ENCODE measurements at places on chromosomes 16 and 17.

DNA sequence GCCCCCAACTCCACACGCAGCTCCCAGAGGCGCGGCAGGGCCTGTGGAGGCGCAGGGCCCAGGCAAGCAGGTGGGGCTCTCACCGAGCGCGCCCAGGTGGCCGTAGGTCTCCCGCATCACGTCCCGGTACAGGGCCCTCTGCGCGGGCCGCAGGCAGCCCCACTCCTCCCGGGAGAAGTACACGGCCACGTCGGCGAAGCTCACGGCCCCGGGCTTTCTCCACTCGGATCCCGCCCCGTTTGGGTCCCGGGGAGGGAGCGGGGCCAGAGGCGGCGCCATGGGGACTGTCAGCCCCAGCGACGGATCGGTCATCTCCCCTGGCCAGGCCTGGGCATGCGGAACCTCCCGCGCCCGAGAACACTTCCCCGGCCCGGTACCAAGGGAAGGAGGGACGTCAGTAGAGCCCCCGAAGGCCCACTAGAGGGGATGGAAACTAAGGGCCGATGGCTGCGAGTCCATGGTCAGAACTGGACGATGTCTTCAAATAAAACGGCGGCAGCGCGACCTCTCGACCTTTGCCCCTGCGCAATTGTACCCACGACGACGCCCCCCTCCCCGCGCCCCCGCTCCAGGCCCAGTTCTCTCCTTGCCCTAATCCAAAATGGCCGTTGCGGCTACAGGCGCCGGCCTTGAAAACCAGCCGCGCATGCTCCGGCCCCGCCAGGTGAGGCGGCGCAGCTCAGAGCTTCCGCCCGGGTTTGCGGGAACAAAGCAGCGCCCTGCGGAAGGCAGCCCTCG lies at the start of gene ZNF747:
Gene ZNF747, minus strand, starts transcription at position 491 of the 738 bp plus-strand sequence. Its CDS starts 179 bp downstream, at position 312.
- H3K4me3 ChIP-seq = peak within 1 kb of the TSS; percentile 75
- peak; percentile 93 for DNase-seq
- H3K27ac ChIP-seq = peak within 1 kb of the TSS; percentile 97
- H3K4me1 ChIP-seq = peaks cover 25% of the 10 kb centered on the region
- no peaks in the 10 kb centered on the region for H3K27me3 ChIP-seq

DNA sequence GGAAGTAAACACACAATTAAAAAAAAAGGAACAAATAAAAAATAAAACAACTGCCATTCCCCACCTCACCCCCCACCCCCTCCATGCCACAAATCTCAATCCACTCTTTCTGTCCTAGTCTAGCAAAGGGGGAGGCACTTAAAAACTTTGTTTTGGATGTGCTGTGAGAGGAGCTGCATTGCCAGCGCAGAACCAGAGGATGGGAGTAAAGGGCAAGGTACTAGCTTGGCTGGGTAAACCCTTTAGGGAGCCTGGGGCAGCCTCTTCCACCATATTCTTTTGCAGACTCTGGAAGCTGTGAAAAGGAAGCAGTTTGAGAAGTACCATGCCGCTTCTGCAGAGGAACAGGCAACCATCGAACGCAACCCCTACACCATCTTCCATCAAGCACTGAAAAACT lies 1.4 kb downstream of the MRPS7 start:
- H3K36me3 ChIP-seq = peaks cover 44% of the 10 kb centered on the region
- peaks cover 62% of the 10 kb centered on the region for H3K4me1 ChIP-seq
- no peak overlapping the region for H3K4me3 ChIP-seq
- no peaks in the 10 kb centered on the region for H3K27me3 ChIP-seq
- H3K27ac ChIP-seq = no peak overlapping the region

DNA sequence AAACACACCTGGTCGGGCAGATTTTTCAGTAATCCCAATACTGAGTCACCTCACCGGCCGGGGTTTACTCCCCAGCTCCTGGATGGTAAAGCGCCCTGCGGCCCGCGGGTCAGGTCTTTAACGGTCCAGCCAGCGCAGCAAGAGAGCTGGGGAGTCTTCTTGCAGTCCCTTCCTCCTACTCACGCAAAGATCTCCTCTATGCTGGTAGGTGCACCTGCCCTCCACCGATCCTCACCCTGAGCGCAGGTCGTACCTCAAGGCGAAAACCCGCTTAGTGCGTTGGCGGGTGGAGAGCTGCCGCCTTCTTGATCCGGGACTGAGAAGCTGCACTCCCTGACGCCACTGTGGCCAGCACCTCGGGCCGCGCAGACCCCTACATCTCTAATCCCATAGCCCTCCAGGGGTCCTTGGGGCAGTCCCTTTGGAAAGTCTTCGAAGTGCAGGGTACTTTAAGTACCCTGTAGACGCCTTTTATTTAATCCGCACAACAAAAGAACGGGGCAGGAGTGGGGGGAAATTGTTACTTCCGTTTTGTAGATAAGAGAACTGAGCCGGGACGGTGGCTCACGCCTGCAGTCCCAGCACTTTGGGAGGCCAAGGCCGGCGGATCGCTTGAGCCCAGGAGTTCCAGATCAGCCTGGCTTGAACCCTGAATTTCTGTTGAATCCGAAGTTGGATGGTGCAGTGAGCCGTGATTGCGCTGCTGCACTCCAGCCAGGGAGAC lies 10.4 kb upstream of the HOXB13 start:
- H3K4me3 ChIP-seq = no peak overlapping the region
- DNase-seq = no peak
- peaks cover 17% of the 10 kb centered on the region for H3K4me1 ChIP-seq
- H3K36me3 ChIP-seq = no peaks in the 10 kb centered on the region
- peaks cover 100% of the 10 kb centered on the region for H3K27me3 ChIP-seq
- no peak overlapping the region for H3K27ac ChIP-seq

DNA sequence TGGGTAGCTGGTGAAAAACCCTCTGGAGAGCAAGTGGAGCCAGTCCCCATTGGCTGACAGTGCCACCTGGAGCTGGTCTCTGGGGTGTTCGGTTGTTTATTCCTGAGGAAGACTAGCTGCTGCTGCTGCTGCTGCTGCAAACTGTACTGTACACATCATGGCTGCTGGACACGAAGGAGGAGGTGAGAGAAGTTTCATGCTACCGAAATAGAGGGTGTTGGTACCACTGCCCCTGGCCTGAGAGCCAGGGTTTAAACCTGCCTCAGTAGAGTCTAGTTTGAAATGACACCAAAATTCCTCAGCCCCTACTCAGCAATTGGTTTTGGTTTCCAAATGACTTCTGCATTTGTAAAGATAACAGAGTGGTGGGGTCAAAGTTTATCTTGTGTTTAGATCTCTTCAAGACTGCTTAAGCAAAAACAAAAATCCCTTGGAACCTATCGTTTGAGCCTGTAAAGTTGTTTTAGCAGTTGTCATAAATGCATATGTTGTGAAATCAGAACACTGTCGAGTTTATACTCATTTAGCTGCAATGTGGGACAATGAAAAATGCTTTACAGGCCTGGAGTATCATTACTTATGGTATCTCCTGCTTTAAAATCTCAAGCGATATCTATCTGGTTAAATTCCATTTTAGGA lies 40.8 kb downstream of the CYB5B start:
- H3K4me1 ChIP-seq = peaks cover 11% of the 10 kb centered on the region
- H3K4me3 ChIP-seq = no peak overlapping the region
- no peak overlapping the region for H3K27ac ChIP-seq
- DNase-seq = no peak
- peaks cover 23% of the 10 kb centered on the region for H3K36me3 ChIP-seq

DNA sequence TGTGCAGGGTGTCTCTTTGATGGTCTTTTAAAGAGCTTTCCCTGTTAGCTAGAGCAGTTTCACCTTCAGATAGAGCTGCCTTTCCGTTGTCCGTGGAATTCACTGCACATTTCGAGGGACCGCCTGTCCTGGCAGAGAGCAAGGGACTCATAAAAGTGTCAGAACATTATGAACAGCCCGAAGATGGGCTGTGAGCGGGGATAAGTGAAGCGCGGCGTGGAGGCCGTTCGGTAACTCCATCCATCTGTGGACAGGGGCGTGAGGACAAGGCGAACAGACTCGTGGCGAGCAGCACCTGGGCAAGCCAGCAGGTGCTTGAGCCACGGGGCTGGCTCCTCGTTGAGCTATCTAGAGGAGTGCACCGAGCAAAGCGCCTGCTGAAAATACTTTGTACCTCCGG lies 371.2 kb downstream of the MAF start:
- no peaks in the 10 kb centered on the region for H3K36me3 ChIP-seq
- H3K4me1 ChIP-seq = no peaks in the 10 kb centered on the region
- no peak overlapping the region for H3K4me3 ChIP-seq
- no peak for DNase-seq
- H3K27me3 ChIP-seq = no peaks in the 10 kb centered on the region
- H3K27ac ChIP-seq = no peak overlapping the region

All from stomach (tissue), 19 donors.